ENCODE measurements at places on chromosomes 2 and 18.

DNA sequence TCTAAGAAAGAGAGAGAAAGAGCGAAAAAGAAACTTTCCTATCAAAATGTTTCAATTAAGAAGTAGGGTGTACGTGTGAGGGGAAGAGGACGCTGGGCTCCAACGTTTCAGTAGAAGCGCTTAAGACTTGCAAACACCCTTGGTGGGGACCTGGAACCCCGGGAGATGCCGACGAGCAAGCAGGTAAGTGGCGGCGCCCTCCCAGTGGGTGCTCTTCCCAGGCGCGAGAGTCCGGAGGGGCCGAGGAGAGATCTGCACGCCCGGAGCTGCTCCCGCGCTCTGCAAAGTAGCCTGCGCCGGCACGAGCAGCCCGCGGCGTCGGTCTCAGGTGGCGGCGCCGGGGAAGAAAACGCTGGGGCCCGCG lies 678 bp upstream of the OTX1 start:
- DNase-seq, result no peak

GRCh38 chr2:2875831-2876230 lies 501.8 kb downstream of the EIPR1 start:
- DNase-seq, result no peak

GRCh38 chr18:54159906-54160305 lies 64.6 kb downstream of the MBD2 start:
- no peak for DNase-seq

DNA sequence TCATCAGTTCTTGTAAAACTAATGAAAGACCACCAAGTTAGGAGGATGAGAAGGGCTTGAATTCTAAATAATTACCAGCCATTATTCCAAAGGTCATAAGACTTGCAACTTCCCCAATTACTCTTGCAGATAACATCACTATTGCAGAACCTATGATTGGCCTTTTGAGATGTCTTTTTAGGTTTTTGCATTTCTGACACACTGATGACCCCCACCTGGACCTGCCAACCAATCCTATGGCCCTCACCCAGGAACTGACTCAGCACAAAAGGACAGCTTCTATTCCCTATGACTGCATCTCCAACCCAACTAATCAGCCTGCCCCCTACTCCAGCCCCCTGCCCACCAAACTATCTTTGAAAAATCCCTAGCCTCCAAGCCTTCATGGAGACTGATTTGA lies 111.5 kb upstream of the COPS8 start:
- no peak for DNase-seq

DNA sequence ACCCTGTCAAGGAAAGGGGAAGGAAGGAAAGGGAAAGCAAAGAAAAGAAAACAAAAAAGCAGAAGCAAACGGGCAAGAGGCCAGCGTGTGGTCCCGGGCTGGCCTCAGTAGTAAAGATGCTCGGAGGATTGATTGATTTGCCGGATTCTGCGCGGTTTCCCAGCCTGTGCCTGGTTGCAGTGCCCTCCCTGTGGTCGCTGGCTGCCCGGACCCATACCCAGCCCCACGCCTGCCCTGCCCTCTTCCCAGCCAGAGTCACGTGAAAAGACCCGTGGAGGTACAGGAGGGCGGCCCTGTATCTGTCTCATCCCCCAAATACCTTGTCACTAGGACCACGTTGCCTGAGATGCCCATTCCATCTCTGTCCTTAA lies 55.1 kb upstream of the IMP4 start:
- DNase-seq, result no peak

DNA sequence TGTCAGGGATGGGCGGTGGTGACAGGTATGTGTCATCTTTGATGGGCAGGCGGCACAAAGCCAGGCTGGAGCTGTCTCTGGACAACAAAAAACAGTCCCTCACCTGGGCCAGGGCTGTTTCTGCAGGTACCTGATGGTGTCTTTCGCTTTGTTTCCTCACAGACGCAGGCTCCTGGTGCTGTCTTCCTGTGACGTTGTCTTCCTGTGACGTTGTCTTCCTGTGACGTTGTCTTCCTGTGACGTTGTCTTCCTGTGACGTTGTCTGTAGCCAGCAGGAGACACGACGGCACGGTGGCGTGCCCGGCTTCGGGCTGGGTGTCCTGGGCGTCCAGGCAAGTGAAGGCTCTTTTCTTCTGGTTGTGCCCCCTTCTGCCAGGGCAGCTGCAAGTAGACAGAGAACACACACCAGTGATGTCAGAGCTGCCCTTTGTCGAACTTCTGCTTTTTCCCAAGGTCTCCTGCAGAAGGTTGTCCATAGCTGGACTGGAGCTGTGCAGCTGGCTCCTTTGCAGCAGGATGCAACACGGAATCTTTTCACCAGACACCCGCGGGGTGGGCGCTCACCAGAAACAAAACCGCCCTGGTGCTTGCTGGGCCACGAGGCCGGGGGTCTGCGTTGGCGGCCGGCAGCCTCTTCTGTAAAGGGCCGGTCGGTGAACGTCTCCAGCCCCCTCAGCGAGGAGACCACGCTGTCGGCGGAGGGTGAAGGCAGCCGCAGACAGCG lies 21.1 kb downstream of the GPR35 start:
- DNase-seq, result no peak

DNA sequence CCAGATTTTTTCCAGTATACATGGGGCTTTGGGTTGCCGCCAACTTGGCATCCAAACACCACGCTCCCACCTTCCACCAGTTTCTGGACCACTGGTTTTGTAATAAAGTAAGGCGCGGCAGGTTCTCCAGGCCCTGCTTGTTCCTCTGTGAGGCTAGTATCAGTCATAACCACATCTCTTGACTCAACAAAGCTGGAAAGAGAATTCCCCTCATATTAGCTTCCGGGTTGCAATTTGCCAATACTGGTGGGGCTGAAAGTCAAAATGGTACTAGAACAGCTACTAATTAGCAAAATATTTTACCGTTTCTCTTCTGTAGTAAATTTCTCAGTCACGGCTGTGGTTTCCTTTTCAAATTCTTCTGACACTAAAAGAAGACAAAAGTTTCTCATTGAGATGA lies 25.0 kb downstream of the TTN start:
- no peak for DNase-seq

DNA sequence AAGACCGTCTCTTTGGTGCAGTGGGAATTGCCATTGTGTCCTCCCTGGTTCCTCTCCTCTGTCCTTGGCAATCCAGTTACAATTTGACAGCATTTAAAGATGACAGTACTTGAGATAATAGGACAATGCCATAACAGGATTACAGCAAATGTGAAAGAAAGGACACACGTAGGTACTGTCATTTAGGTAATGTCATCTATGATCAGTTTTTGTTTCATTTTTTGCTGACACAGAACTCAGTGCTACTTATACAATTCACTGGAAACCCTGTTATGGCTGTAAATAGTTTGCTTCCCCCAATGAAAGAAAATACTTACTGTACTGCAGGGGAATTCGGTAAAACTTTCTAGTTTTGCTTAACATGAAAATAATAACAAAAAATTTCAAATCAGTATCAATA lies 65.2 kb downstream of the BCL11A start:
- DNase-seq, result no peak

- no peak for DNase-seq
Measured at GRCh38 chr2:231457101-231457500, 7.2 kb downstream of the NCL start.

- DNase-seq, result no peak
Measured at GRCh38 chr2:136124805-136125204, 6.9 kb upstream of the CXCR4 start.

DNA sequence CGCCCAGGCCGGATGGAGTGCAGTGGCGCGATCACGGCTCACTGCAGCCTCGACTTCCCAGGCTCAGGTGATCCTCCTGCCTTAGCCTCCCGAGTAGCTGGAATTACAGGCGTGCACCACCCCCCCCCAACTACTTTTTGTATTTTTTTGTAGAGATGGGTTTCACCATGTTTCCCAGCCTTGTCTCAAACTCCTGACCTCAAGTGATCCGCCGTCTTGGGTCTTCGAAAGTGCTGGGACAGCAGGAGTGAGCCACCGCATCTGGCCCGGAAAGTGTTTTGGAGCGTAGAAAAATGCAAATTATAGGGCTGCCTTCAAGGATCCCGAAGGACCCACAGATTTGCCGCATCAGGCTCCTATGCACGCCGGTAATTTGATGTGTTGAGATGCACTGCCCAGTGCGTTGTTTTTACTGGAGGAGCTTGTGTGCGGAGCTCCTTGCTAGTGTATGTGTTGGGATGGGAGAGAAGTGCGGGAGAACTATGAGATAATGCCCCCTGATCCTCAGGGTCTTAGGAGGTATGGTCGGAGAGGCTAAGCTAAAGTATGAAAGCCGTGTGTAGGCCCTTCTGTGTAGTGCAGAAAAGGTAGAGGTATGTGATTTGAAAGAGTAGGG lies 1.2 kb upstream of the CLASP1 start:
- DNase-seq, result no peak

DNA sequence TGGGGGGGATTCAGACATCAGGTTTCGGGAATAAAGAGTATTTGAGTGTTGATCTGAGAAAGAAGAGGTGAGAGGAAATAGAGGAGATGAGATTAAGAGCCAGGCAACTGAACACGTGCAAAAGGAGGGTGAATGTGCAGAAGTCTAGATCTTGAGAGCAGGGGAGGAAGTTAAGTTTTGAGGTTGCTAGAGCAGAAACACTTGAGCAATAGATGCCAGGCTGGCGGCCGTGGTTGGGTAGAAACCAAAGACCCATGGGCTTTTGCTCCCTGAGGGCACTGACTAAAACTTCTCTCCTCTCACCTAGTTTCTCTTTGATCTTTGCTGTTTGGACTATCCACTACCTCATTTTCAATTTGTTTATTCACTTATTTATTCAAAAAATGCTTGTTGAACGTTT lies 116.0 kb downstream of the CDC42EP3 start:
- DNase-seq, result no peak

DNA sequence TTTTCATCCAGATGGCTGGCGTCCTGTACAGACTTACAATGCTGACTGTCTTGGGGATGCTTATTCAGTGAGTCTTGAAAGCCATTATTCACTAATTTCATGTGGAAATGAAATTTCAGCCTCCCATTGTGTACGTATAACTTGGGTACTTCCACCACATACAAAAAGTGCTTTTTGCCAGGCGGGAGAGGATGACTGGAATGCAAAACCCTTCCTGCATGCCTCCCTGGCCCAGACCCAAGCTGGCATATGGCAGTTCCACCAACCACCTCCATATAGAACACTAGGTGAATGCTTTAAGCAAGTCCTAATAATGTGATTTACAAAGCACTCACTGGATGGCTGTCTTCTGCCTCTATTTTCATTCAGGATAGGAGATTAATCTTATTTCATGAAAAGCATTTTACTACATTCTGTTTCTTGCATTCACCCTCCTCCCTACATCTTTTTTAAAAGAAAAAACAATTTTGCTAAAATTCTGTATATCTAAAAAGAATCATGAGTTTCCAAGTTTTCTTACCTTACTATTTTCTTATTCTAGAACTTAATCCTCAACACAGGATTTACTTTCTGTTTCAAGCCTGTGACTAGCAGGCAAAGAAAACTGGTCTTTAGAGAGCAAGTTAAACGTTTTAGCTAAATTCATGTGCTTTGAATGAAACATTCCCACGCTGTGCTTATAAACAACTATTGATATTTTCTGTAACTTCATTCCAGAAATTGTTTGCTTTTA lies 327.6 kb downstream of the NCKAP5 start:
- DNase-seq, result no peak

DNA sequence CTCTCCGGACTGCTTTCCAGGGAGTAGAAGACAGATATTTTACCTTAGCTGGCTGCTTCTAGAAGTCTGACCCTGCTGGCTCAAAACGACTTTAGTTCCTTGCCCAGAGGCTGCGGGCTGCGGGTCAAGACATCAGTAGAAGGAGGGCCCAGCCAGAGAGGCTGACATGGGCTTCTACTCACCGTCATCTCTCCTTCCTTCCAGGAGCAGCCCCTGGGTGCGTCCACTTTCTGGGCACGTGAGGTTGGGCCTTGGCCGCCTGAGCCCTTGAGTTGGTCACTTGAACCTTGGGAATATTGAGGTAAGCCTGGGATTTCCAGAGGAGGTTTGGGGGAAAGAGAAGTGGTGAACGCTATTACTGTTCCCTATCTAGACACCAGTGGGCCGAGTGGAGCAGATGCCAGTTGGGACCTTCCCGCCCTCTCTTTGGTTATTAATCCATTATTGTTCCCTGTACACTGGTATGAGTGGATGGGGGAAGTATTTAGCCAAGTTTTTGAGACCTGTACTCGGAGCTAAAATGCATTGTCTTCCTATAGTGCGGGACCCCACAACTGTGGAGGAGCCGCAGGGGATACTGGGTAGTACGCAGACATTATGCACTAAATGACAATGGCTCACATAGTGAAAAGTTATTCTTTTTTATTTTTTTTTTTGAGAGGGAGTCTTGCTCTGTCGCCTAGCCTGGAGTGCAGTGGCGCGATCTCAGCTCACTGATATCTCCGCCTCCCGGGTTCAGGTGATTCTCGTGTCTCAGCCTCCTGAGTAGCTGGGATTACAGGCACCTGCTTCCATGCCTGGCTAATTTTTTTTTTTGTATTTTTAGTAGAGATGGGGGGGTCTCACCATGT lies 26.3 kb upstream of the CASP8 start:
- DNase-seq, result no peak

DNA sequence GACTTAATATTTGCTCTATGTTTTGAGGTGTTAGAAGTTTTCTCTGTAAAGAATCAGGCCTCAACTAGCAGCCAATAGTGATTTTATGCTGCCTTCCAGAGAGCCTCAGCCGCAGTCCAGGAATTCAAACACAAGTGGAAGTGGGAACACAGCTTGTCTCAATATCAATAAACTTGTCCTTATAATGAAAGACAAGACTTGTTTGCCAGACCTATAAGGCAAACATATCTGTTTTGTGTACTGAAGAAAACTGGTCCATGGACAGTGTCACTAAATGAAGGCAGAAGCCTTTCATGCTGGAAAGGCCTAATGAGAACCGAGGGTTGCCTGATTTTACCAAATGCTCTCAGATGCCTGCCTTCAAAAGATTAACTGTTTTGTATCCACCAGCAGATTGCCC lies 182.2 kb downstream of the EPHA4 start:
- DNase-seq, result no peak

DNA sequence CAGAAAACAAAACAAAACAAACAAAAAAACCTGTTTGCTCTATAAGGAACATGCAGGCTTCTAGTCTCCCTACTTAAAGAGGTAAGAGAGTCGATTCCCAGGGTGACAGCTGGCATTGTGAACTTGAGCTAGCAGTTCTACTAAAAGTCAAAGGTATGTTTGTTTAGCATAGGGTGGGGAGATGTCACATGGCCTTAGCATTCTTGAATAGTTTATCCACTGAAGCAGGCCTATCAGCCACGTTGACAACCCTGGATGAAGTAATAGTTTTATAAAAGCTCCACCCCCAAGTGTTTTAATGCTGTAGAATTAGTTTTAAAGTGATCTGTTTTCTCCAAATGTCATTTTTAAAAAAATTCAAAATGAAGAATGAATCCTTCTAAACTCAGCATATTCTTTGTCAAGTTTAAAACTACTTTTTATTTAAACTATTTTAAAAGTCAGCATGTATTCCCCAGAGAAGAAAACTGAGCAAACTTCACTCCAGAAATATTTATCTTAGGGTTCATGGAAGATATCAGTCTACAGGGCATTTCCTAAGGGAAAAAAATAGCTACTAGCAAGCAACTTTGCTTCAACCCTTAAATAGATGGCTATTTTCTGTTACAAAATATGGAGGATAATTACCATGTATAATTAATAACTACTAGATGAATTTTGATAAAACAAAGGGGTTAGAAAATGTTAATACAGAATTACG lies 1.7 kb downstream of the MYOM1 start:
- no peak for DNase-seq

GRCh38 chr18:11943551-11943950 lies 35.4 kb upstream of the MPPE1 start:
- no peak for DNase-seq

GRCh38 chr2:47735912-47736311 lies 47.0 kb upstream of the MSH6 start:
- no peak for DNase-seq

- no peak for DNase-seq
Measured at GRCh38 chr2:151946899-151947812, 118.9 kb upstream of the ARL5A start.

- DNase-seq, result no peak
Measured at GRCh38 chr2:216877085-216877484, 17.2 kb upstream of the TNP1 start.

Measured in stimulated activated CD8-positive, alpha-beta memory T cell treated with anti-CD3 and anti-CD28 coated beads, Interleukin-7, amount 100 ng/mL, for 48 hours (primary cell).